CD4-positive, alpha-beta T cell treated with Interleukin-17A for 1 hour (primary cell): ENCODE measurements at places on chromosomes 12 and 14.
A peak's percentile ranks its signal among the peaks of the same experiment; 100 is the strongest.

DNA sequence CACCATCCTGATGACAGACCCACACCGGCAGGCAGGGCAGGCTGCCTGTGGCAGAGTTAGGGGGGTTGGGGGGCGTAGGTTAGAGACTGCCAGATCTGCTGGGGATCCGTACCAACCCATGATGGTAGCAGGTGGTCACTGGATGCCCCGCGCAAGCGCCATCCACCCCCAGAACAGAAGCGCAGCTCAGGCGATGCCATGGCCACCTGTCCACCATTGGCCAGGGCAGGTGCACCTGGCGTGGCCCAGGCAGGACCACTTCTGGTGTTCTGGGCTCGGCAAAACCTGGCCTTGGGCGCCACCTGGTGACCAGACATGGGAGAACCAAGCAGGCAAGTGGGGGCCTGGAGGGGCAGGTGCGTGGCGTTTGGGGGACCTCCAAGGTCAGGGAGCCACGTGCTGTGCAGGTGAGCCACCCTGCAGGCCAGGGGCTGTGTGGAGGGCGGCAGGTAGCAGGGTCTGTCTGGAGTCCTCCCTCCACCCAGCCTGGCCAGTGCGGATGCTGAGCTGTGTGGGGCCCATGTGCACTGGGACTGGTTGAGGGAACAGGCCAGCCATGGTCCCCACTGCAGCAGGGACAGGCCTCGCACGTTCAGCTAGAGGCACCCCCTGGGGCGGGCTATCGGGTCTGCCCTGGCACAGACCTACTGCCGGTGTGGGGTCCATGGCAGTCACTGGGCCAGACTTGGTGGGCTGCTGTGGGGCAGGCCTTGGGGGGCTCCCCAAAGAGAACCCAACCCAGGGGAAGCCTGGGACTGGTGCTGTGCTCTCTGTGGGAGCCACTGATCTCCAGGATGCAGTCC, 15.6 kb downstream of the BAG5 start:
- DNase-seq: peak; percentile 79

GRCh38 chr12:59444932-59445331, 150.9 kb upstream of the SLC16A7 start:
- DNase-seq: peak; percentile 24

- DNase-seq: no peak
These were observed 525 bp upstream of the FAR2 start for GRCh38 chr12:29148596-29148910.

DNA sequence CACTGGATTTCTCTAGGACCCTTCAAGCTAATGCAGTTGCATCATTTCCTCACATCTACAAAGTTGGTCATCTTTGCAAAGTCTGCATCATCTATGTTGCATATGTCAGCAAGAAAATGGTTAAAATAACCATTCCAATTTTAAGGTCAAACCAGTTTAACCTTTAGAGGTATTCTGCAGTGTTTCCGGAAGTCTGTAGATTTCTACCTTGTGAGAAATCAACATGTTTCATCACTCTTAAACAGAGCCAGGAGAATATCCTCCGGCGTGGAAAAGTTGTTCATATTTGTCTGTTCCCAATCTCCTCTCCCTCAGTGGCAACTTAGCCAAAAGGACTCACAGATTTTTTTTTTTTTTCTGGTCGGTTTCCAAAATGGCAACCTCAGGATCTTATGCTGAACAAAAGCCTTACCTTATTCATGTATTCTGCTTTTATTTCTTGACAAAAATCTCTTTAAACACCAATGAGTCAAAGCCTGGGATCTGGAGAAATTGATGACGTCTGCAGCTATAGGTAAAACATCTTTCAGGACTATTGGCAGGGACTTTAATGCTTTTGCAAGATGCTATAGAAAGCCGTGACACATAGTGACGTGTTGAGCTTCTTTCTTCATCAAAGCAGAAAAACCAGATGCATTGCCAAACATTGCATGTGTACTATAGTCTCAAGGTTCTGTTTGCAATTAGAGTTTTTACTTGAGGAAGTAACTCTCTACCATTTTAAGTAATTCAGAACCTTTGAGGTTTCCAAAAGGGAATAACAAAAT, 16.0 kb upstream of the CDK17 start:
- DNase-seq: no peak

DNA sequence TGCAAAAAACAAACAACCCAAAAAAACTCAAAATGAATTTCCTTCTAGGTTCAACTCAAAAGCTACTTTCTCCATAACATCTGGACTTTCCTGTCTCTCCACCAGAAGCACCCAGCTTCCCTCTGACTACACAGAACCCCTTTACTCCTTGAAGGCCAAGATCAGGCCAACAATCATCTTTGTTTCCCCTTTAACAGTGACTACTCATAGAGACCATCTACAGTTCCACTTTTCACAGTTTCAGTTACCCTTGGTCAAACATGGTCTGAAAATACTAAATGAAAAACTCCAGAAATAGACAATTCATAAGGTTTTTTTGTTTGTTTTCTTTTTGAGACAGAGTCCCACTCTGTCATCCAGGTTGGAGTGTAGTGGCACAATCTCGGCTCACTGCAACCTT, 11.8 kb downstream of the GCH1 start:
- no peak for DNase-seq
